GM10248 (cell line): ENCODE measurements at places on chromosomes 5 and 9.

- no peak for DNase-seq
Observed at GRCh38 chr9:33765411-33765810, 29.9 kb upstream of the PRSS3 start.

DNA sequence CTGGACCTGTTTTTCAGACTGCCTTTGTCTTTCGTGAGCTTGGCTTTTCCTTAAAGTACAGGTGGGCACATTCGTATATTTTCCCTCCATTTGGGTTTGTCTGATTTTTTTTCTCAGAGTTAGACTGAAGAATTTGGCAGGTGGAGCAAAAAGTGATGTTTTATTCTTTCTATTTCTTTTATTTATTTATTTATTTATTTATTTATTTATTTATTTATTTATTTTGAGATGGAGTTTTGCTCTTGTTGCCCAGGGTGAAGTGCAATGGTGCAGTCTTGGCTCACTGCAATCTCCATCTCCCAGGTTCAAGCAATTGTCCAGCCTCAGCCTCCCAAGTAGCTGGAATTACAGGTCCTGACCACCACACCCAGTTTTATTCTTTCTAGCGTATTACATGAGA is 1805.1 kb upstream of the WWC1 start:
- DNase-seq, result no peak

GRCh38 chr5:151208481-151208914 is 15.4 kb downstream of the CCDC69 start:
- DNase-seq, result no peak

DNA sequence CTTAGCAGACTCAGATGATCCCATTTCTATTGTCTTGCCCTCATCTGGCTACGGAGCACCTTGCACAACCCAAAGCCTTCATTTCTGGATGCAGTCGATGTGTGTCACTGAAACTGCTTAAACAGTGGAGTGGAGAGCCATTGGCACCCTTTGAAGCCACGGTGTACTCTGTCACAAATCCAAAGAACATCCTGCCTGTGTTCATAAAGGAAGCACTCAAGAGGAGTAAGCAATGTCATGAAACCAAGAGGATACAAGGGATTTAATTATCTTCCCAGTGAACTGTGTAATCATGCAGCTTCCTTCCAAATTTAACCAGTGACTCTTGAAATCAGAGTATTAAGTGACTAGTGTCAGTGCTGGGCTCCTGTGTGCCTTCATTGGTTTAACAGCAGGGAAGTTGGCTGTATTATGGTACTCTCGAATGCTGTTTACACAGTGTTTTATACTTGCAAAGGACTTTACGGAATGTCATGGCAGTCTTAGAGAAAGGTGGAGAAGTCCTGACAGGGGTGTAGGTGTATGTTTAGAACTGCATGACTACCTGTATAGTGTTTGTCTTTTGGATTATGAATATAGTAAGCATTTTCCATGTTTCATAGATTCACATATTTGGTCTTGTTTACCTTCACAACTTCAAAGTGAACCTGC is 41.9 kb downstream of the CD180 start:
- DNase-seq, result no peak

DNA sequence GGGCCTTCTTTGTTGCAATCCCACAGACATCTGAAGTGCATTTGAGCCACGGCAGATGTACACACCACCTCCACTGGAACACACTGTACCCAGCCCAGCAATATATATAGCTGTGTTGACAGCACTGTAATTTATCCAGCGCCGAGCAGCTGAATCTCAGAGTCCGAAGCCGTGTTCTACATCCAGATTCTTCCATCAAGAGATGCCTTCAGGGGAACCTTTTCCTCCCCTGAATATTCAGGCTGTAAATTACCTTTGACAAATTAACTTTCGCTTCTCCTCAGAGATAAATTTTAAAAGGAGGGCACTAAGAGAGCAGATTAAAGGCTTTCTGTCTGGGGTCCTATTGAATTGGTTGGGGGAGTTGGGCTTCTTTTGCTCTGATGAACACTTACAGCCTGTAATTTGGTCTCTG is 76.4 kb downstream of the ROR2 start:
- DNase-seq, result no peak

DNA sequence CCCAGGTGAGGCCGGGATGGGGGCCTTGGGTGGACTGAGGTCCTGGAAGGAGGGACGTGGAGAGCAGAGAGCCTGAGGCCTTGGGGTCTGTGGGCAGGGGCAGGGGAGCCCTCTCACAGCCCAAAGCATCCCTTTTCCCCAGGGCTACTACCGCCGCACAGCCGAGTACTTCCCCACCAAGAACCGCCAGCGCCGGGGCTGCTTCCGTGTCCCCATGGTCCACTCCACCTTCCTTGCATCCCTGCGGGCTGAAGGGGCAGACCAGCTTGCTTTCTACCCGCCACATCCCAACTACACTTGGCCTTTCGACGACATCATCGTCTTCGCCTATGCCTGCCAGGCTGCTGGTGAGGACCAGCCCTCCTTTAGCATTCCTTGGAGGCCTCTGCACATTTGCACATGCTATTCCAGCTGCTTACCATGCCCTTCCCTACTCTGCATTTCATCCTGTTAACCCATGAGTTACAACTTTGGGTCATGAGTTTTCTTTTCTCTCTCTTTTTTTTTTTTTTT is 3.7 kb downstream of the CERCAM start:
- no peak for DNase-seq

GRCh38 chr5:39205550-39205949 is 13.8 kb downstream of the FYB1 start:
- DNase-seq, result no peak

- peak; percentile 40 for DNase-seq
Observed at GRCh38 chr5:142770650-142771609, 753 bp downstream of the ARHGAP26 start.

- DNase-seq, result no peak
Observed at GRCh38 chr5:92713335-92713743, 867.7 kb downstream of the NR2F1-AS1 start.
